ENCODE measurements at places on chromosomes 3 and 15.

DNA sequence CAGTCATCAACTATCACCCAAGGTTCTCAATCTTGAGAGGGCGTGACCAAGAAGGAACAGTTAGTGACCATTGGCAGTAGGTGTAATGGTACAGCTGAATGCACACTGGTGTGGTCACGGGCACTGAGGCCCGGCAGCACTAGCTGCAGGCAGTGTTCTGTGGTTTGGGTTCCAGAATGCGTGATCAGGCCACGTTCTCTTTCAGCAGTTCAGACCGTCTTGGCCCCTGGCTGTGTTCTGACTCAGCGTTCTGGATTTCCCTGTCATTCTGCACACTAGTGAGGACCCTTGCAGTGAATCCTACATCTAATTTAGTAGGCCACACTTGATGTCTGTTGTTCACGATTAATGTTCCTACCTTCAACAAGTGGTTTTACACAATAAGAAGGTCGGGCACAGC is 220.5 kb upstream of the SLCO3A1 start:
- DNase-seq: no peak

- no peak for DNase-seq
These were observed 248.7 kb upstream of the IL12A start for GRCh38 chr3:159739969-159740368.

DNA sequence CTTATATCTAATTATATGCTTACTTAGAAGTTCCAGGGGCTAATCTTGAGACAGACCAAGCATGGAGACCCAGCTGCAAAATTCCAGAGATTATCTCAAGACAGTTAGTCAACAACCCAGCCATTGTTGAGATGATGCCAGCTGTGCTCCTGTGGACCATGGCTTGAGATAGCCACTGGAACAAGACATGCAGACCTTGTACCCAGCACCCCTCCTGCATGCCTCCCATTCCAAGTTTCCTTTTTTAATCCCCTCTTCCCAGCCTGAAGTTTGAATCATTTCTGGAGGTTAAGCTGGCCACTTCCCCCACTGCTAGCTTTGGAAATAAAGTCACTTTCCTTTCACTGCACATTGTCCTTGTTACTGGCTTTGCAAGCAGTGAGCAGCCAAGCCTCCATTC is 53.8 kb downstream of the IMPG2 start:
- no peak for DNase-seq

- DNase-seq: no peak
These were observed 7.2 kb upstream of the OTOL1 start for GRCh38 chr3:161489395-161489794.

DNA sequence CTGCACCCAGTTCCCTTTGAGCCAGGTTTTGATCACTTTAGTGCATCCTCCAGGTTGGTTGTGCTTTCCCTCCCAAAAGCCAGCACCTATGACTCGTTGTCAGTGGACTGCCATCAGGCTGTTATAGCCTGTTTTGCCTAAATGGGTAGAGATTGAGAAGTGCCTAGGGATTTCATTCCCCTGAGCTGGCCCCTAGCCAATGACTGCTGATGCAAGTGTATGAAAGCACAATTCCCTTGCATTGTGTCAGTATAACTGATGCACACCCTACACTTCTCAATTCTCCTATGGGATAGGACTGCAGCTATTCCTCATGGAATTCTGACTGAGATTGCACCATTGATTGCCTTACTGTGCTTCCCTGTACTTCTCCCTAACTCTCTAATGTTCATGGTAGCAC is 102.1 kb upstream of the ARPP21 start:
- no peak for DNase-seq

All from CD4-positive, alpha-beta T cell treated with Interleukin-15 for 1 hour (primary cell).